Activated CD4-positive, CD25-positive, alpha-beta regulatory T cell treated with anti-CD3 and anti-CD28 coated beads, Interleukin-2, amount 50 U/mL, for 72 hours (primary cell): ENCODE measurements at places on chromosomes 12 and 14.
A peak's percentile ranks its signal among the peaks of the same experiment; 100 is the strongest.

- no peak for DNase-seq
These were observed 22.0 kb upstream of the PPFIBP1 start for GRCh38 chr12:27502021-27502435.

DNA sequence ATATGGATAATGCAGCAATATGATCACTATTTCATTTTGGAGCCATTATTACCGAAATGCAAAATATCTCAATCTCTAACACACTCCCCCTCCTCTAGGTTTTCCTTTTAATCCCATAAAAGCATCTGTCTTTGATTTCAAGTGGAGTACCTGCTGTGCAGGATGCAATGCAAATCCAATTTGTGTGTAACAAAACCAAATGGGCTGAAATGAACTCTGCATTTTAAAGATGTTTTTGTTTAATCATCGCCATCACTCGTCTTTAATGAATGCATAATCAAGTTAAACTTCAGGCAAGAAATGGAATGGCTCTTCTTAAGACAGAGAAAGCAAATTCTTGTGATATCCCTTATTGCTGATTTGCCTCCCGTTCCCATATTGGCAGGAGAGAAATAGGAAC is 114.3 kb downstream of the SLC15A5 start:
- no peak for DNase-seq

DNA sequence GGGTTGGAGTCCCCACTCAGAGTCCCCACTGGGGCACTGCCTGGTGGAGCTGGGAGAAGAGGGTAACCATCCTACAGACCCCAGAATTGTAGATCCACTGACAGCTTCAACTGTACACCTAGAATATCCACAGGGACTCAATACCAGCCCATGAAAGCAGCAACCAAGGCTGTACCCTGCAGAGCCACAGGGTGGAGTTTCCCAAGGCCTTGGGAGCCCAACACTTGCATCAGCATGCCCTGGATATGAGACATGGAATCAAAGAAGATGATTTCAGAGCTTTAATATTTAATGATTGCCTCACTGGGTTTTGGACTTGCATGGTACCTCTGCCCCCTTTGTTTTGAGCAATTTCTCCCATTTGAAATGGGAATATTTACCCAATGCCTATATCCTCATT is 80.4 kb downstream of the RASSF9 start:
- no peak for DNase-seq

DNA sequence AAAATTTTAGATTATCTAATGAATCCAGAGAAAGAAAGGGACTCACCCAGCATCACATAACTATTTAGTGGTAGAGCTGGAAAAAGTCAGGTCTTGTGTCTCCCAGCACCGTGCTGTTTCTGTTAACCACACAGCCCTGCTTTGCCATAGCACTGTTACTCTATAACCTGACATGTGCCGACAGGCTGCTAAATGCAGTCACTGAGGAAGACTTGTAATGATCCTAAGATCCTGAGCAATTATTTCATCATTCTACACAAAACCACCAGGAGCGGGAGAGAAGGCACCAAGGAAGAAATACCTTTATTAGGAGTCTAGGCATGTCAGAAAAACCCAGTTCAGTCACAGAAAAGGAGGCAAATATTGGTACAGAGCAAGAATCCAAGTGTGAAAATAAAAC is 3.1 kb upstream of the NOXRED1 start:
- DNase-seq: no peak

DNA sequence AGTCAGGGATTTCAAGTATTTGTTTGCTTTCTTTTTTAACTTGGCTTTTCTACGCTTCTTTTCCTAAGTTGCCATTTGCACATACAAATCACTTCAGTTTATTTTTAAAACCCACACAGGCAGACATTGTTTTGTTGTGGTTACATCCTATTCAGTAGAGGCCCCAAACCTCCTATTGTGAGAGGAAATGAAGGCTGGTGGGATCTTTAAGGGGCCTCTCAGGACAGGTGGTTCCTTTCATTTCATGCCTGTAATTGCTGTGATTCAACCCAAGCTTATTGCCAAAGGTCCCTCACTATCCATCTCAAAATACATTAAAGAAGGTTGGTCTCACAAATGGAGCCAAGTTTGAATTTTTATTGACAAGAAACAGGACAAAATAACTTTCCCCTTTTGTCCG is 257.1 kb downstream of the ADAMTS20 start:
- DNase-seq: no peak

DNA sequence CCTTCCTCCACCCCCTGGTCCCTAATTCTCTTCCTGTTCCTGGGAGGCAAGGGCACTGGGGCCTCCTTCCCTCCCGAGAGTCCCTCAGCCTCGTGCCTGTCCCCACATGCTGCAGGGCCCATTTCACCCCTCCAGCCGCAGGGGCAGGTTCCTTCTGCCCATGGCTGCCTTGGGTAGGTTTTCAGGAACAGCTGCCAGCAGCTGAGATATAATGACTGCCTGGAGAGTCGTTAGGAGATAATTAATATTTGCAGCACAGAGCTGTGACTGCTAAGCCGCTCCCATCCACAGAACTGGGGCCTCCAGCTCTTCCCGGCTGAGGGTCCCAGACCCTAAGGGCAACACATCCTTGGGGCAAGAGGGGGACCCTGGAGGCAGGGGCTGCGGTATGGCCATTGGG is 211.9 kb upstream of the LHX5 start:
- DNase-seq: no peak

- no peak for DNase-seq
These were observed 209.3 kb upstream of the PPFIA2 start for GRCh38 chr12:81968421-81968820.

DNA sequence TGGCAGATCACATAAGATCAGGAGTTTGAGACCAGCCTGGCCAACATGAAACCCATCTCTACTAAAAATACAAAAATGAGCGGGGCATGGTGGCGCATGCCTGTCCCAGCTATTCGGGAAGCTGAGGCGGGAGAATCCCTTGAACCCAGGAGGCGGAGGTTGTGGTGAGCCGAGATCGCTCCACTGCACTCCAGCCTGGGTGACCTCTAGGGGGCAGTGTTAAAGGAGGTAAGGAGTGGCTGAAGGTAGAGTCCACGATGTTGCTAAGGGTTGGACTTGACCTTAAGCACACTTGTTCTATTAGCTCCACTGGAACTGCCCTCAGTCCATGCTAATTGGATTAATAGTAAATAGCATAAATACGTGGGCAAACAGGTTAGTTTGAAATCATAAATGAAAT is 62.4 kb upstream of the PSMC1 start:
- peak; percentile 37 for DNase-seq

GRCh38 chr12:20383612-20384011 is 15.3 kb downstream of the PDE3A start:
- DNase-seq: no peak

- DNase-seq: no peak
These were observed 33.5 kb downstream of the MAP1LC3B2 start for GRCh38 chr12:116592731-116593130.

DNA sequence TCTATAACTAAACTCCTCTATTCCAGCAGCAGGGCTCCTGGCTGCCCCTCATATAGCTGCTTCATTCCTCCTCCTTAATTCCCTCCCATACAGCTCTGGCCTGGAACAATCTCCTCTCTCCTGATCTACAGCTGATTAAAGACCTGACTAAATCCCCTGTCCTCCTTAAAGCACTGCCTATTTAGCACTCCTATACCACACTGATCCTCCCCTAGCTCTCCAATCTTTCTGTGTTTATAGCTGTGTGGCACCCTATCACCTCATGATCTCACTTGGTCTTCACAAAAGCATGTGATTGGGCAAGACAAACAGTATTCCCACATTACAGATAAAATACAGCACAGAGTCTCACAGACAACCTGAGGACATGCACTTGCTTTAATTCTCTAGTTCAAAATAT is 17.4 kb downstream of the FMNL3 start:
- DNase-seq: no peak
